Posterior vena cava (tissue), 2 donors: ENCODE measurements at places on chromosomes 16 and 17. TPM values are rescaled to one million over a fixed set of nuclear protein-coding genes. Genes with fewer than 3 reads are reported as not detected.
A peak's percentile ranks its signal among the peaks of the same experiment; 100 is the strongest.

GRCh38 chr17:74646231-74646630 lies 22.7 kb upstream of the CD300E start:
- DNase-seq: no peak

The SMARCE1 gene
- 80.7 TPM for total RNA-seq

The APOBR gene
- 2.1 TPM for total RNA-seq

- DNase-seq: no peak
Observed at GRCh38 chr16:78689028-78689427, 589.6 kb downstream of the WWOX start.

The CCNF gene
- 0.81 TPM for total RNA-seq

- DNase-seq: peak; percentile 56
Observed at GRCh38 chr16:27322858-27323780, 9.3 kb downstream of the IL4R start.

The SMIM5 gene
- 0.38 TPM for total RNA-seq

- DNase-seq: no peak
Observed at GRCh38 chr16:59039066-59039720, 305.1 kb upstream of the GOT2 start.

GRCh38 chr16:88698646-88699045 lies 7.6 kb downstream of the RNF166 start:
- DNase-seq: no peak

The KRT33B gene
- total RNA-seq: not detected

The TAT gene
- total RNA-seq: not detected

The ZSCAN10 gene
- not detected for total RNA-seq

DNA sequence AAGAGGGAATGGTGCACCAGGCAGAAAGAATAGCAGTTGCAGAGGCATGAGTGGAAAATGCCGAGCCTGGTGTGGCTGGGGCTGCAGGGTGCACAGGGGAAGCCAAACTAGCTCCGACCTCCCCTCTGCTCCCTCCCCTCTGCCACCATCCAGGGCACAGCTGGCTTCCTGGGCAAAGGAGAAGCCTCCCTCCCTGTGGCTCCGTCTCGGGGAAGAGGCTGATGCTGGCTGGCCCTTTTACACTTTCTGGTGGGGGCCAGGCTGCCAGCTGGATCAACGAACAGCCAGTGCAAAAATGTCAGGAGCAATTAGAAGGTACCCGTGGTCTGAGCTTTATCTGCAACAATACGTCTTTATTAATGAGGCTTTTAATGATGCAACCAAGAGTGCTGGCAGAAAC lies 37.1 kb upstream of the KCNJ12 start:
- peak; percentile 74 for DNase-seq

The KRTAP9-2 gene
- not detected for total RNA-seq

GRCh38 chr16:14172200-14172809 lies 101.2 kb downstream of the MRTFB start:
- DNase-seq: no peak

DNA sequence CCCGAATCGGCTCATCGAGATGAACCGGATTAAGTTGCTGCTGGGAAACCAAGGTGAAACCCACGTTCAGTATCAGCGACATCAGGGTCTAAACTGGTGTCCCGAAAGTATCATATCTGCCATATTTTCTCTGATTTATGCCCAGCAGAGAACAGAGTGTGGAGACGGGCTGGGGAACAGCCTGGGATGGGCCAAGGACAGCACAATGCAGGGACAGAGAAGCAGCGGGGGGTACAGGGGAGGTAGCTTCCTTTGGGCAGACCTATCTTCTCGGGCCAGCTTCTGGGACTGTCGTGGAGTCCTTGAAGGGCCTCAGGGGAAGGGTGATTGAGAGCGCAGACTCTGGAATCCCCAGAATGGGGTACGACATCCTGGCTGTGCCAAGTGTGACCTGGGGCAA lies 17.5 kb upstream of the MLKL start:
- no peak for DNase-seq

GRCh38 chr17:79666111-79666510 lies 55.3 kb upstream of the RBFOX3 start:
- peak; percentile 37 for DNase-seq

DNA sequence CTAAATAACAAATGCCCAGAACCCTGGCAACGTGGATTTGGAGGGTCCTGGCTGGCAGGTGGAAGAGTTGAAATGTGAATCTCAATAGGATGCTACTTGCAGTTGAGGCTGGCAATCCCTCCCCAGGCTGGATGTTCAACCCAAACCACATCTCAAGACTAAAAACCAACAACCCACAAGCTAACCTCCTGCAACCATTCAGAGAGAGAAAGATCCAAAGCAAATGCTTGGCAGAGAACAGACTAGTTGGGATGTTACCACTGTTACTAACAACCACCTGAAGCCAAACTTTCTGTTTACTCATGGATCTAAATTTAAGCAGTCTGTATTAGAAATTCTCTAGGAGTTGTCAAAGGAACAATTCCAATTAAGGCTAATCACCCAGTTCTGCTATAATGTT lies 27.9 kb downstream of the SMG6 start:
- no peak for DNase-seq

- DNase-seq: peak; percentile 23
Observed at GRCh38 chr17:65553009-65553645, 8.3 kb downstream of the AXIN2 start.

- peak; percentile 12 for DNase-seq
Observed at GRCh38 chr17:61354895-61355874, 44.5 kb upstream of the TBX2 start.

GRCh38 chr16:67713647-67714273 lies 5.4 kb downstream of the GFOD2 start:
- DNase-seq: no peak

- DNase-seq: no peak
Observed at GRCh38 chr16:66039793-66040192, 326.7 kb upstream of the CDH5 start.

GRCh38 chr16:84924331-84925091 lies 86.8 kb downstream of the ZDHHC7 start:
- DNase-seq: no peak

The CD7 gene
- total RNA-seq: 1.9 TPM

DNA sequence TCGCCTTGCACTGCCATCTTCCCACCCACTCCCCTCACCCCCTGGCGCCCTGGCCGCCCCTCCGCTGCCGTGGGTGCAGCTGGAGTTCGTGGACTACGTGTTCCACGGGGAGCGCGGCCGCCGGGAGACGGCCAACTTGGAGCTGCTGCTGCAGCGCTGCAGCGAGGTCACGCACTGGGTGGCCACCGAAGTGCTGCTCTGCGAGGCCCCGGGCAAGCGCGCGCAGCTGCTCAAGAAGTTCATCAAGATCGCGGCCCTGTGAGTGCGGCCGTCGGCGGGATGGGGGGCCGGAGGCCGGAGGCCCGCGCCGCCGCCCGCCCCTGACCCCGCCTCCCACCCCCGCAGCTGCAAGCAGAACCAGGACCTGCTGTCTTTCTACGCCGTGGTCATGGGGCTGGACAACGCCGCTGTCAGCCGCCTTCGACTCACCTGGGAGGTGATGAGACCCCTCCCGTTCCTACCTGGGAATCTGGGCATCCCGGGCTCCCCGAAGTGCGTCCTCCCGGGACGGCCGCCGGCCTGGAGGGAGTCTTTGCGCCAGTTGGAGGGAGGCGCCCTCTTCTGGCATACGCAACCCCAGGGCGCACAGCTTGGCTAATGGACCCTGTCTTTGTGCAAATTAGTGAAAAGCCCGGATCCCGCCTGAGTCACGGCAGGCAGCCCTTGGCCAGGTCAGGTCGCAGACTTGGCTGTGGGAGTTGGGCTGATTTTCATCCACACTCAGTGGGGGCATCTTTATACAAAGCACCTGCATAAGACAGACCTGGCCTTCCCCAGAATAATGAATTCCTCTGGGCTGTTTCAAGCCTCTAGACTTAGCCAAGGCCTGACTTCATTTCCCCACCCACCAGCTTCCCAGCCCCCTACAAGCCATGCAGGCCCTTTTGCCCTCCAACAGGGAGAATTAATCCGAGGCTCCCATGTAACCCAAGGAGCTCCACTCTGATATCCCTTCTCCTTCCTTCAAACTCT lies 14.3 kb downstream of the RAPGEFL1 start:
- DNase-seq: peak; percentile 91

- no peak for DNase-seq
Observed at GRCh38 chr16:54191592-54191991, 95.0 kb downstream of the IRX3 start.

The CCL16 gene
- total RNA-seq: not detected

- DNase-seq: peak; percentile 96
Observed at GRCh38 chr17:67376737-67377487, at the start of gene PITPNC1. Gene PITPNC1, plus strand, starts transcription at chr17:67377281.

GRCh38 chr17:7330638-7331015 lies 1.5 kb upstream of the NEURL4 start:
- no peak for DNase-seq

DNA sequence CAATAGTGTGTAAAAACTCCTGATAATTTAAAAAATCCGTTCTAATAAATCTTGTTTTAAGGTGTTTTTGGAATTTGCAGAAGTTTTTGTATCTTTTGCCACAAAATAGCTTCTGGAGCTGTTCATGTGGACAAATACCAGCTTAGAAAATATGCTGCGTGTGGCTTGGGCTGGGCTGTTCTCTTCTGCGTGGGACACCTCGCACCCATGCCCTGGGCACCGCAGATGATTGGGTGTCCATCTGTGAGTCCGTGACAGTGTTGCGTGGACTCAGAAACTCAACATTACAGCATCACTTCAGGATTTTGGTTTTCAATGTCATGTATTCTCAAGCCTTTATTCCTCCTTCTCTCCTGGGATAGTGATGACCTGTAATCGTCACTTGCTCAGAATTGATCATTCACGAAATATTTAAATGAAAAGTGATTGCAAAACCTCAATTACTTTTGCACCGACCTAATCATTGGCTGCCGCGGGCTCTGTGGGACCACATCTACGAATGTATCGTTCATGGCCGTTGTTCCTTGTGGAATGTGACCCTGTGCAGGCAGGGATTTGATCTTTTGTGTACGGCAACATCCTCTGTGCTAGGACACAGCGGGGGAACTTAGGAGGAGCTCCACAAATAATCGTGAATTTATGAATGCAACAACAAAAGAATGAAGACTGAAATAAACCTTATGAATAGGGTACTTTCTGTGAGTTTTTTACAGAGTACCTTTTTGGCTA lies 210.3 kb upstream of the FOXF1 start:
- DNase-seq: no peak

The NPTX1 gene
- 0.37 TPM for total RNA-seq

DNA sequence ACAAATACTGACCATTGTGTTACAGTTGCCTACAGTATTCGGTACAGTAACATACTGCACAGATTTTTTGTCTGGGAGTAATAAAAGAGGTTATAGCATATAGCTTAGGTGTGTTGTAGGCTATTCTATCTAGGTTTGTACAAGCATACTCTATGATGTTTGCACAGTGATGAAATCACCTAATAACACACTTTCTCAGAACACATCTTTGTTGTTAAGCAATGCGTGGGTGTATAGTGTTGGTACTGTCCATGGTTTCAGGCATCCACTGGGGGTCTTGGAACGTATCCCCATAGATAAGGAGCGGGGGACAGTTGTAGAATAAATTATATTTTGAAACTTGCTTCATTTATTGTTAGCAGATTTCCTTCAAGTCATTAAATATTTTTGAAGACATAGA lies 293.3 kb upstream of the TBX2 start:
- no peak for DNase-seq

DNA sequence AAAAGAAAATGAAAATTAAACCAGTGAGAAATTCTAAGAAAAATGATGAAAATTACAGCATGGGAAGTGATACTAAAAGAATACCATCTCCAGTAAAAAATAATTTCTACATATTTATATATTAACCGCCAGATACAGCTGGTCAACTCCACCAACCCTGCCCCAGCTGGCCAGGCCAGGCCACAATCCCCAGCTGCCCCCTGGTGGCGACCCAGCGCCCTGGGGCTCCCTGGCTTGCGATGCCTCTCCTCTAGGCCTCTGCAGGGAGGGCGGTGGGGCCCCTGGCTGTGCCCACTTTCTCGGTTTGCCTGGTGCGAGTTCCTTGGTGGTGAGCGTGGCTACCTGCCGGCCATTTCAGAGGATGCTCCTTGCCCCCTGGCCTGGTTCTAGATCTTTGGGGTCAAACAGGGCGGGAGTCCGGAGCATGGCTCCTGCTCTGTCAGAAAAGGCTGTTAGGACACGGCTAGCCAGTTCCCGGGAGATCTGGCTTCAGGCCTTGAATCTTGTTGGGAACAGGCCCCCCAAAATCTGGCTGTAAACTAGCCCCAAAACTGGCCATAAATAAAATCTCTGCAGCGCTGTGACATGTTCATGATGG lies 14.5 kb downstream of the GLIS2 start:
- peak; percentile 95 for DNase-seq
